ENCODE measurements at places on chromosomes 2 and 18. TPM values are rescaled to one million over a fixed set of nuclear protein-coding genes. Genes with fewer than 3 reads are reported as not detected.
A peak's percentile ranks its signal among the peaks of the same experiment; 100 is the strongest.

DNA sequence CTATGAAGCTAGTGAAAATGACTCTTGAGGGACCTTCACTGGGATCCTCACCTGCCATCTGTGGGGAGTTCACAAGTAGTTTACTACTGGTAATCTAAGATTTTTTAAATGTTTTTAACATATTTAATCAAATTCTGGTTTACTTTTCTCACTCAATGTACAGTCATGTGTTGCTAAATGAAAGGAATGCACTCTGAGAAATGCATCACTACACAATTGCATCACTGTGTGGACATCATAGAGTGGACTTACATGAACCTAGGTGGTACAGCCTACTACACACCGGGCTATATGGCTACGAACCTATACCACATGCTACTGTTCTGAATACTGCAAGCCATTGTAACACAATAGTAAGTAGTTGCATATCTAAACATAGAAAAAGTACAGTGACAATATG lies 528.0 kb downstream of the BCL11A start:
- no peak for DNase-seq

Gene CCBE1
- polyA plus RNA-seq: 3.6 TPM

DNA sequence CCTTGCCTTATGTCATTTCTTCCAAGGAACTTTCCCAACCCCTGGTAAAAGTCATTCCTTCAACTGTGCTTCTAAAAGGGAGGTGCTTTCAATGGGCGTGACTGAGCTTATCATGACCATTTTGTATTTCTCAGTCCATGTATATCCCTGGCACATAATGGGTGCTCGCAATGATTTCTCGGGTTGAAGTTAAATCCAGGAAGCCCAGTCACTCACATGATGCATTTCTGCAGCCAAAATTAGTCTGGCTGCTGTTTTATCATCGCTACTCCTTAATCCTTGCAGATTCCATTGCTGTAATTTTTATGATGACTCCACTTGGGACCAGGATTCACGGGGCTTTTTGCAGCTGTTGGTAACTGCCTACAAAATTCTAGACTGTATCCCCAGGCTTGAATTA lies 25.9 kb upstream of the RFX8 start:
- peak; percentile 80 for DNase-seq

Gene DYNAP
- not detected for polyA plus RNA-seq

Gene RTTN
- polyA plus RNA-seq: 12.6 TPM

- DNase-seq: no peak
Measured at GRCh38 chr2:41768310-41768709, 279.5 kb upstream of the PKDCC start.

DNA sequence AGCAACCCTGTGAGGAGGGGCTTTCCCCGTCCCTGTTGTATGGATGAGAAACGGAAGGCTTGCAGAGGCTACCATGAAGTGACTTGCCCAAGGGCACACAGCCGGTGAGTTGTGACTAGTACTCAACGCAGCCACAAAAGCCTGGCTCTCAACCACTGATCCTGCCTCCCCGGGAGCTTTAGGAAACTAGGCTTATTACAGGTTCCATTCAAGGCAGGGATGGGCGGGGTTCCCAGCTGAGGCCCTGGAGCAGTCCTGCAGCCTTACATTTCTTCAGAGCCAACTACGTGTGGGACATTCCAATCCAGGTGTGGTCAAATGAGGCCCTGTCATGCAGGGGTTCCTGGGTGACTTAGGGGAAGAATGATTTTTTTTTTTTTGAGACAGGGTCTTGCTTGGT lies 59.6 kb downstream of the MEX3C start:
- no peak for DNase-seq

- DNase-seq: no peak
Measured at GRCh38 chr2:223084873-223085272, 32.9 kb downstream of the KCNE4 start.

DNA sequence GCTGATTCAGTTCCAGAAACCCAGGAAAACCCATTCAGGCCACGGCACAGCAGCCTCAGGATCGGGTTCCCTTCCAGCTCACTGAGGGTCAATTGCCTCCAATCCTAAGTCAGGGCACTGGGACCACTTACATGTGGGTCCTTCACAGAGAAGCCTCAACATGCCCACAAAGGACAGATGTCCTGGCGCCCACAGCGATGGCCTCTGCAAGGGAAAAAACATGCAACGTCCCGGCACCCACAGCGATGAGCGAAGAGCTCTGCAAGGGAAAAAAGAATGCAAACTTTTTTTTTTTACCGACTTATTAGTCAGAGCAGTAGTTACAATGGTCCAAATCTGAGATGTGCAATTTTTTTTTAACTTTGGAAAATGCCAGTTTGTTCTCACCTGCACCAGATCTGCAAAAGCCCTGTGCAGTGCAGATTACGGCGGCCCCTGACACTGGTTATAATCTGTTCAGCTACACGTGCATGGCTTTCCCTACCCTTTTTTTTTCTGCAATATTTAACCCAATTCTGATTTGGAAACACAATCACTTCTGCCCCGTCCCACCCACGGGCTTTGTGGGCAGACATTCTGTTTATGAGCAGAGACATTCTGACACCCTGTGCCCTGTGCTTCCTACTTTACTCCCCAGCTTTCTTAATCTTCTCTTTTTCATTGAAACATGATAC lies 159.3 kb upstream of the SALL3 start:
- DNase-seq: no peak

Gene COL4A4
- 0.04 TPM for polyA plus RNA-seq

- DNase-seq: no peak
Measured at GRCh38 chr18:70195014-70195614, 10.4 kb downstream of the RTTN start.

GRCh38 chr2:219695145-219695709 lies 67.8 kb downstream of the SLC4A3 start:
- DNase-seq: no peak

GRCh38 chr2:102483086-102483485 lies 10.1 kb downstream of the SLC9A4 start:
- no peak for DNase-seq

- DNase-seq: peak; percentile 10
Measured at GRCh38 chr2:199315299-199316179, 142.2 kb downstream of the SATB2 start.

Data from muscle of back (tissue), 13 donors.